ENCODE measurements at places on chromosomes 2 and 18.
A peak's percentile ranks its signal among the peaks of the same experiment; 100 is the strongest.

DNA sequence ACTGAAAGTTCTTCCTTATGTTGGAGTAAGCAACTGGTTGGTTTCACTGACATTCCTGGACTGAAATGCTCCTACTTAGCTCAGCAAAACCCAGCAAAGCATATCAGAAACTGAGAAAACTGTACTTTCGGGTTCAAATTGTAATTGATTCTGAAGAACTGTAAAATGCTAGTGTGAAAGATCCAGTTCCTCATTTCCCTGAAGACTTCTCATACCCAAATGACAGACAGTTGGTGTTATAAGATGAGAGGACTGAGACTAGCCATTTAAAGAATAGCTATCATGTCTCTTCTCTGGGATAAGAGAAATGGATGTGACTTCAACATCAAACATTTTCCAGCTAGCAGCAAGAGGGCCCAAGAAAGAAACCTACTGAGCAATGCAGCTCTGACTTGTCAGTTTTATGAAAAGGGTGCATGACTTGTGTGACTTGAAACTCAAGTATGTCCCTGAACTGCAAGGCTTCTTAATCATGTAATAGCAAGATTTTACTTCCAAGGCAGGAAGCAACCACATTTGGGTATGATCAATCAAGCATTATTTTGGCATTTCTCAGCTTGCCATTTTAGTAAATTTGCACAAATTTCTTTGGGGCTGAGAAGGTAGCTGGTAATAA, 420.3 kb upstream of the MMADHC start:
- DNase-seq = peak; percentile 23

- DNase-seq = no peak
These were observed 31.7 kb upstream of the RNF152 start for GRCh38 chr18:61924550-61924949.

DNA sequence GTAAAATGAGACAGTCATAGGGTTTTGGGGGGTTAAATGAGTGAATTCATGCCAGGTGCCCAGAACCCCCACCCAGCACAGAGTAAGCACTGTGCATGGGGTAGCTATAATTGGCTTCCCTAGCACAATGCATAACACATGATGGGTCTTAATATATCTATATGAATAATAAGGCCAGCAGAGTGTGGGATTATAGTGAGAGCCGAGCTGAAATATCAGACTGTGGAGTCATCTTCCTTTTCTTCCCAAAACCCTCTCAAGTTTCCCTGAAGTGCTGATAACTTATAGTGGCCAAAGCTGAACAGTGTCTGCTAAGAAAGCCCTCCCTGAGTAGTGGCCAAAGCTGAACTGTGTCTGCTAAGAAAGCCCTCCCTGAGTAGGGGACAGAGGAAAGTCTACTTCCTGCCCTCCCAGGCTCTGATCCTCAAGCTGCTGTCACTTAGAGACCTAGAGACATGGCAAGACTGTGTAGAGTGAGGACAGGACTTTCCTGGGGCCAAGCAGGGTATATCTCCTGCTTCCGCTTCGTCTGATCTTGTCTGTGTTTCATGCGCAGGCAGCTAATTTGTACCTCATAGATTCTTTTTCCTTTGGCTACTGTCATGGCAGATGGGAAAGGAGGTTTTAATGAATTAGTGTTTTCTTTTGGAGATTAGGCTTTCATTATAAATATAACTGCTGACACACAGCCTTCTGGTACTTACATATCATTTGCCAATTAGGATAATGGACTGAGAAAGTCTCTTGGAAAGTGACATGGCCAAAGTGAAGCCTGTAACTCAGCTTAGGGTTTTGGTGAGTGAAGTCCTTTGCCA, 94.9 kb downstream of the FHOD3 start:
- DNase-seq = peak; percentile 46

DNA sequence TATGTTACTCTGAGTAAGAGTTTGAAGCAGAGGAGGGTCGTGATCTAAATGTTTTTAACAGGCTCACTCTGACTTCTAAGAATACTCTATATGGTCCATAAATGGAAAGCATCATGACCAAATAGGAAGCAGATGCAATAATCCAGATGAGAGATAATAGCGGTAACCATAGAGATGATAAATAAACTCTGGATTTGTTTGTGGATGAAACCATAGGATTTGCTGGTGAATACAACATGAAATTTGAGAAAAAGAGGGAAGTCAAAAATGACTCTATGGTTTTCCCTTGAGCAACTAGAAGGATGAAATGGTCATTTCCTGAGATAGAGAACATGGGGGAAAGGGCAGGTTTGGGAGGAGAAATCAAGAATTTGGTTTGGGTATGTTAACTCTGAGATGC, 3.9 kb downstream of the HEATR5B start:
- DNase-seq = no peak

GRCh38 chr2:6824962-6825361, 40.7 kb downstream of the CMPK2 start:
- DNase-seq = peak; percentile 78

Measured in fibroblast of skin of right biceps (primary cell).